COLO829 (cell line): ENCODE measurements at places on chromosomes 3 and 15.

- peak; percentile 19 for DNase-seq
Measured at GRCh38 chr3:121748680-121749275, 763 bp downstream of the GOLGB1 start.

DNA sequence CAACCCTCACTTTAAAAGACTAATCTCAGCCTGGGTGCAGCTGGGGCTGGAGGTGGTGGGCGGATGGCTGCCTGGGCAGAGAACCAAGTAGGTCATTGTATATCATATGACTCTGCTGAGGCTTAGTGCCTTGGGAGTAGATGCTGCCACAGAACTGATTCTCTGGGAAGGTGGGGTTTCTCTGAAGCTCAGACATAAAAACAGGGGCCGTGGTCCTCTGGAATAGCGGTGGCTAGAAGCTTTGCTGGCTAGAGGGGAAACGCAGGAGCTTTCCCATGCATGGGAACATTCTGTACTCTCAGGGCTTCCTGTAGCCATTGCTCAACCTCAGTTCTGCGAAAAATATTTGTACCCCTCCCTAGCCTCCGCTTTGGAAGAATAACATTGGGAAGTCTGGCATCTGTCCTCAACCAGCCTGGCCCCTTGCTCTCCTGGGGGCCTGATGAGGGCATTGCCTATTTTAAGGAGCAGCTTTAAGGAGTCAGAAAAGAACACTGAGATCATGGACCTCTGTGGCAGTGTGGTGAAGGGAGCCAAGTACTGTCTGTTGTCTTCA lies 14.7 kb downstream of the TIMP4 start:
- DNase-seq: peak; percentile 58

DNA sequence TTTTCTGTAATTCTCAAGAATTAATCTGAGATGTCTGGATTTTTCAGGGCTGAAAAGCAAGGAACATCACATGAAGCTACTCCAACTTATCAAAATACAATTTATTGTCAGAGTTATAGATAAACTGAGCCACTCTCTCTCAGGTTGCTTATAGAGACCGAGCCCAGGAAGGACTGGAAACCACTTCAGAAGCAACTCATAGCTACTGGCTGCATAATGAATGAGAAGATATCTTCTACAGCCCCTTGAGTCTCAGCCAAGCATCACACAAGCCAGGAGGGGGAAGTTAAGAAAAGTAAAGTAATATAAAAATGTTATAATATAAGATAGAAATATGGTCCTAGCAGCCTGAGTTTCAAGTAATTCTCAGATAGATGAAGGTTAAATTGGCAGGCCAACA lies 186.0 kb downstream of the TNIK start:
- DNase-seq: no peak

- DNase-seq: peak; percentile 37
Measured at GRCh38 chr3:129658110-129658843, 51.8 kb upstream of the PLXND1 start.

DNA sequence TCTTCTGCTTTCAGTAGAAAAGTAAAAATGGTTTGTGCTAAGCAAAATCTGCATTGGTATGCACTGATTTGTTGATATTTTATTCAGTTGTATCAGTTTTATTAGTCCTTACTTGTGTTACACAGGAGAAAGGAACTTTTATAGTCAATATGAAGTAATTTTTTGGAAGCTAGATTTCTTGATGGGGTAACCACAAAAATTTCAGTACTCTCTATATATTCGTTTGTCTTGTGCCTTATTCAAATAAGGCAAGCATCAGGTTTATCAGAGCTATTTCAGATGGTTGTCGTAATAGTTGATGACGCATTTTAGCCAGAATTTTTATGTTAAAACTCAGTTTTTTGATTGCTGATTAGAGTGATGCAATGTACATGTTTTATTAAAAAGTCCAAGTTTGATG lies 50.7 kb upstream of the NIPA1 start:
- no peak for DNase-seq

DNA sequence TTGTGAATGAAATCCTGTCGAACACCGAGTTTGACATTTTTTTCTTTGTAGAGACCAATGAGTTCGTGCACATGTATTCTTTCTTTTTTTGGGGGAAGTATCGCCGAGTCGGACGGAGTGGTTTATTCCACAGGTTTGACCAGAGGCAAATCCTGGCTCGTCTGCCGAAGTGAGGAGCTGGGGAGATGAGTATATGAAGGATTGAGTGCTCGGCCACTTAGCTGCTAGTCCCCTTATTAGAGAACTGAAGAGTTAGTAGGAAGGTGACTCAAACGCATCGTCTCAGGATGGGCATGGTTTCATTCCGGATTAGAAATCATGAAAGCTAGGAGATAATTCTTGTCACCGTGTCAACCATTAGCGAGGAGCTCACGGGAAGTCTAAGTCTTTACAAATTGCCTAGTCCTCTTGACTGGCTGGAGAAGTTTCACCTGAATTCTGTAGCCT lies 154.7 kb upstream of the GOLIM4 start:
- no peak for DNase-seq

GRCh38 chr3:125152951-125153350 lies 59.6 kb downstream of the SLC12A8 start:
- no peak for DNase-seq

DNA sequence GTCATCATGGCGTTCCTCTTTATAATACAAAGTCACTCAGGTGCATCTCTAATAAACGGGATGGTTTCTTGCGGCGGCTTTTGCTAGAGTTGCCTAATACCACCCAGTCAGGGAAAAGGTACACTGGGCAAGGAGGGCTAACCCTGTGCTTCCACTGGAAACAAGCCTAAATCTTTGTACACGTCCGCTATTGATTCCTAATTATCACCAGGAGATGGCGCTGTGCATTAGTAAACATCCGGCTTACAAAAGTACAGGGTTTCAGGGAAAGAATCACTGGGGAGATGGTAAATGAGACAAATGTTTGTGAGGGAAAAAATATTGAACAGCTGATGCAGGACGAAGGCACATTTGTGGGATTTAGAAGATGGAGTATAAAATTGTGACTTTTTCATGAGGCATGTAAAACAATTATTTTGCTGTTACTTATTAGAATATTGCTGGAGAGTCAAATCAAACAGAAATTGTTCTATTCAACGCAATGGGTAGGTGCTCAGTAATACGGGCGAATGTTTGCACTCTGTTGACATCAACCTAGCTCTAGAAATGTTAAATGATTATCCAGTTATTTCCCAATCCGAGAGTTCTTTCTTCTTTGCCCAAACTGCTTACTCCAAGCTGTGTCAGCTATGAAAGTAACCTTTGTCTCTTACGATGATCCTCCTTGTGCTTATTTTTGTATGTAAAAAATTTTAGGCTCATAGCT lies 50.6 kb downstream of the GMNC start:
- peak; percentile 53 for DNase-seq

- DNase-seq: no peak
Measured at GRCh38 chr3:183392186-183393034, 36.0 kb downstream of the MCF2L2 start.

DNA sequence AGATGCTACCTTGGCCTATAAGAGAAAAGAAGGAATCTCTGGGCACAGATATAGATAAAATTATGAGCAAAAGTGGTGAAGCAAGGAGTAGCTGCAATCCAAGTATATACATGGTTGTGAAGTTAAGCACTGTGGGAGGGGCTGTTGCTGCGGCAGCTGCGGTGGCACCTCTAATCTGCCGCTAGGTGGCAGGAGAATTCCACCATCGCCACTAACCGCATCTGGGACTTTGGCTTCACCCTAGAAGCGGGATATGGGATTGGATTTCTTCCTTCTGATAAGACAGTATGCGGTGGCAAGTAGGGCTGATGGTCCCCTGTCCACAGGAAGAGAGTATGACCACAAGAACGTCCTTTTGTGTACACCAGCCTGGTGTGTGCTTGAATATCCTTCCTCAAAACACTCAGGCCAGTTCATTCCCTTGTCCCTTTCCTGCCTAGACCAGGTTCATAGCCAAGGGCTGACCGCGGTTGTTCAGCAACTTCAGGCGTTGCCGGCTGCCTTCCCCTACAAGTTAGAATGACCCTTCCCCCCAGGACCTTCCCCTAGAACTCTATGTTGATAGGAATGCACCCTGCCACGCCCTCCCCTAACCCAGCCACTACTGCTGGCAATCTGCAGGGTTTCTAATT lies 5.1 kb downstream of the MAGEL2 start:
- peak; percentile 82 for DNase-seq

DNA sequence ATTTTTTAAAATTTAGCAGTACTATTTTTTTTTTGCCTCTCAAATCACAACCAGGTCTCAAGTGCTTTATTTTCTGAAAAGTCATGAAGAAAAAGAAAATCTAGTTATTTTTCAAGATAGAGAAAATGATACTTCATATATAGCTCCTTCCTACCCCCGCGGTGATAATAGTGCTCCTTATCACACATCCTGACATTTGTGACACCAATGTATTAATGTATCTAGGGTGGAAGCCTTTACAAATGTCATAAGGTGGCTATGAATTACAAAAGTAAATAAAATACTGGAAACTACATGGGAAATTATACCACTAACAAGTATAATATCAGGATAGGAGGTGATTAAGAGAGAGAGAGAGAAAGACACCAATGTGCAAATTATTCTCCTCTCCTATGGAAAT lies 582.2 kb downstream of the UNC13C start:
- DNase-seq: no peak

GRCh38 chr15:99476413-99477222 lies 89.2 kb upstream of the MEF2A start:
- no peak for DNase-seq

- DNase-seq: no peak
Measured at GRCh38 chr3:110900576-110900975, 171.0 kb upstream of the NECTIN3 start.

DNA sequence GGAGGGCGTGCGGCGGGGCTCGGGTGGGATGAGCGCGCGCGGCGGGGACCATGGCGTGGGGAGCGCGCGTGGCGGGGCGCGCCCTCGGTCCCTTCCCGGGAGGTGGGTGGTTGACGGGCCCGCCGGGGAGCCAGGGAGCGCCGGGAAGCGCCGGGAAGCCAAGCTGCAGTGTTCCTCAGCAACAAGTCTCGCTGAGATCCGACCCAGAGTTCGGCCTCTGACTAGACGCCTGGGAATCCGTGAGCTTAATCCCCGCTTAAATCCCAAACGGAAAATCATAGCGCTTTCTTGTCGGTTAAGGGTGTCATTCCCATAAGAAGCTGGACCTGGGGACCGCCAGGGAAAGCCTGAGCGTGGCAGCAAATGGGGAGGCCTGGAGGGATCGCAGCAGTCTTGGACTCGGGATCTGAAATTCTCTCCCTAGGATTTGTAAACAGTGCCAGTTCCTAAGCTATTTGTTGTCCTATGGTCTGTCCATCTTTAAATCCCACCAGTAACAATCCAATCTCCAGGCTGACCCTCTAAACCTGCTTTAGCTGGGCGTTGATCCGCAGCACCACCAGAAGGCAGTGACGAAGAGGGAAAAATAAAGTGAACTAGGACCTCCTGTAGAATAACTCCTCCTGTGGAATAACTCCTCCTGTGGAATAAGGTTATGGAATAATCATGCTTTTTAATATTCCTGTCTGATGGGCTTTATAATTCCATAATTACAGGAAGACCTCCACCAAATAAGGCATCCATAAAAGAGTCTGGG lies 570 bp upstream of the NEDD4 start:
- no peak for DNase-seq

DNA sequence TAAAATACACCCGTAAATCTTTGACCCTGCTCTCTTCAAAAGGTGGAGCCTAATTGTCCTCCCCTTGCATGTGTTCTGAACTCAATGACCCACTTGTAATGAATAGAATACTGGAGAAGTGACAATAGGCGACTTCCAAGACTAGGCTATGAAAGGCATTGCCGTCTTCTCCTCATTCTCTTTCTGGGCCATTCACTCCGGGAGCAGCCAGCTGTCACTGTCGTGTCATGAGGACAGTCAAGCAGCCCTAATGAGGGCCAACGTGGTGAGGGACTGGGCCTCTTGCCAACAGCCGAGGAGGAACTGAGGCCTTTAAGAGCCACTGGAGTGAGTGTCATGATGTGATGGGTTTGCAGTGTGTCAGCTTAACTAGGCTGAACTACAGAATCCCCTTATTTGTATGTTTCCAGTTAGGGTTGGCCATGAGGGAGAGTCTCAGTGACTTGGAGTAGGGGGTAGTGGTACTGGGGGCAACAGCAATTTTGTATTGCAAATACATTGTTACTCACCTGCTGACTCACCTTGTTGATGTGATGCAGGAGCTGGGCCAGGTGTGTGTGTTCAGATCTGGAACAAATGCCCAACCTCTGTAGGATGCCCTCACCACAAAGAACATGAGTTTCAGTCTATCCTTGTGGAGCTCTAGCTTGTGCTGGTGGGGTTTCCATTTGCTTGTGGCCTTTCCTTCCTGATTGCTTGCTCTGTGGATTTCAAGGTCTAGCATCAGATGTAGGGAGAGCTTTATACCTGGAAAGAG lies 188.5 kb upstream of the PROK2 start:
- no peak for DNase-seq

- DNase-seq: no peak
Measured at GRCh38 chr15:43250785-43251184, 15.9 kb downstream of the TGM5 start.

DNA sequence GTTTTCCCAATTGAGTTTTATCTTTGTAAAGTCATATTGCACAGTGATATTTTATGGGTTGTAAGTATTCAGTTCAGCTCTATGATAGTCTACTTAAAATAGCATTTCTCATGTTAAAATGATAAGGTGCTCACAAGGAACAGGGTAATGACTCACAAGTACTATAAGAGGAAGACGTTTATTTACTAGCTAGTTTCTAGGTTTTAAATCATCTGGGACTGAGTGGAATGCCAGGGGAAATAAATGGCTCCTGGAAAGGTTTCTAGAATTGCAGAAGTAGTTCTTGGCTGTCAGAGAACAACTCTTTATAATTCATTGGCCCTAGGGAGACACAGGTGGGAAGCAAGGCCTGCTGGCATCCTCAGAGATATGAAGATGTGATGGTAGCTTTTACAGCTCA lies 112.8 kb downstream of the CHDH start:
- DNase-seq: no peak

DNA sequence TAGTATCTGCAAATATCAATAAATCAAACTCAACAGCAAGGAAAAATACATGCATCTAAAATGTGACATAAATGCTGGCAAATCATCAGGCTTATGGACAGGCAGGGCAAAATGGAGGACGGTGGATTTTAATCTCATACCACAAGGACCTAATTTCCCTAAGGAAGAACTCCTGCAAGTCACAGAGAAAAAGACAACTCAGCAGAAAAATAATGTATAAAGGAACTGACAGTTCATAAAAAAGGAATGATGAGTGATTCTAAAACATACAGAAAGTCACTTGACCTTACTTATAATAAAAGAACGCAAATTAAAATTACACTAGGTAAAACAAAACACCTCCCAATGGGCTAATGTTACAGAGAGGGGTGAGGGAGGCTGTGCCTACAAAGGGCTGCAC lies 17.2 kb downstream of the TUBGCP5 start:
- DNase-seq: no peak

GRCh38 chr3:150544041-150544440 lies 2.3 kb downstream of the SERP1 start:
- DNase-seq: peak; percentile 16

- peak; percentile 77 for DNase-seq
Measured at GRCh38 chr15:31236184-31237042, 90.2 kb upstream of the KLF13 start.

- no peak for DNase-seq
Measured at GRCh38 chr3:179881791-179882190, 154.9 kb downstream of the PEX5L start.

GRCh38 chr3:148992027-148992634 lies 791 bp downstream of the GYG1 start:
- DNase-seq: no peak
